M059J (cell line): ENCODE measurements at places on chromosomes 2 and 18. TPM values are rescaled to one million over a fixed set of nuclear protein-coding genes. Genes with fewer than 3 reads are reported as not detected.
A peak's percentile ranks its signal among the peaks of the same experiment; 100 is the strongest.

GRCh38 chr2:5562426-5562825, 129.8 kb upstream of the SOX11 start:
- DNase-seq = no peak

SCN1A gene
- not detected in 2 replicates for total RNA-seq

- peak; percentile 52 for DNase-seq
These were observed 37.0 kb upstream of the TMEM18 start for GRCh38 chr2:714005-714741.

DNA sequence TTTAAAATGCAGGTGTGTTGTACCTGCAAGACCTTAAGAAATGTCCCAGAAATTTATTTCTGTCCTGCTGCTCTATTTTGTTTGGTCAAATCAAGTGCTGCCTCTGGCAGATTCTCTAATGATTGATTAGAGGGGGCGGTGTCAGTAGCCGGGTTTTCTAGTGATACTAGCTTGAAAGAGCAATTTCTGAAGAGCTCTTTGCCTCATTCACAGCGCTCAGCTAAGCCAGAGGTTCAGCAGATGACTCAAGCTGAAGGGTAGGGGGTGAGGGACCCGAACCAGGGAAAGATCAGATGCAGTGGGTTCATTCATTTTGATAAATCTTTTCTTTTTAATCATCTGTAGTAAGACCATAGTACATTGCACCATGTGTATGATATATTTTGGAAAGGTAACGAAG, 15.0 kb downstream of the ZBTB7C start:
- DNase-seq = no peak

- peak; percentile 68 for DNase-seq
These were observed 183.3 kb upstream of the TRIB2 start for GRCh38 chr2:12533337-12534005.

- DNase-seq = no peak
These were observed 80.6 kb upstream of the VRK2 start for GRCh38 chr2:57965961-57966360.

GRCh38 chr2:113698892-113699447, 57.5 kb downstream of the SLC35F5 start:
- DNase-seq = no peak

GRCh38 chr2:27502142-27502541, 5.5 kb downstream of the GCKR start:
- no peak for DNase-seq

GRCh38 chr18:13433685-13434084, 215.1 kb downstream of the LDLRAD4 start:
- peak; percentile 61 for DNase-seq

- DNase-seq = no peak
These were observed 163.6 kb downstream of the EIPR1 start for GRCh38 chr2:3214065-3214464.

GPR75 gene
- total RNA-seq = 1.0 and 2.7 TPM in 2 replicates

SIX3 gene
- total RNA-seq = not detected in 2 replicates

ZCCHC2 gene
- total RNA-seq = 9.6 and 13.0 TPM in 2 replicates

DNA sequence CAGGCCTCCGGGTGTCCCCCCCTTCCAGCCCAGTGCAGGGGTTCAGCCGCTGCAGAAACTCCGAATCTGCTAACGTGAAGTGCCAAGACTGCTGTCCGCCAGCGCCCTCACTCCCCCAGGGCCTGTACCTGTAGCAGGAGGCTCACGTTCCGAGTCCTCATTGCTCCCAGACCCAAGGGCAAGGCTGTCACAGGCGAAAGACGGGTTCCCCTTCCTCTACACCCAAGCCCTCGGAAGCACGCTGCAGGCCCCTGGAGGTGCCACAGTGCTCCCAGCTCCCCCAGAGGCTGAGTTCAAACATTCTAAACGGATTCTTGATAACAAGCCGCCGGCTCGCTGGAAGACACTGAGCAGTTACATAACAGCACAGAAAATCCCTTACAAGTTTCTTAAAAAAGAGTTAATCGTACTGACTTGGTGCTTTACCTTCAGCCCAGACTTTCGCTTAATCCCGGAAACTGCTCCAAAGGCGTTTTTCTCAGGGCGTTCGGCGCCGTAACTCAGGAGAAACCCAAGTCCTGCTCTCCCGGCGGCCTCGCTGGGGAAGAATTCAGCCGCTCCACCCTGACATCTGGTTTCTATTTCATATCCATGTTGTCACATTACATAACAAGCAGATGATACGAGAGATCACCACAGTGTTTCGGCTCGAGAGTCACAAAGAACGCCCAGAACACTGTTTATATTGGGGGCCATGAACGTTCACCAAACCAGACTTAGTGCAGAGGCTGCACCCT, 92.0 kb downstream of the HDAC4 start:
- DNase-seq = no peak

- no peak for DNase-seq
These were observed 11.7 kb upstream of the NAPG start for GRCh38 chr18:10514082-10514481.

GRCh38 chr2:220276741-220277444, 649.5 kb downstream of the SLC4A3 start:
- peak; percentile 67 for DNase-seq

DNA sequence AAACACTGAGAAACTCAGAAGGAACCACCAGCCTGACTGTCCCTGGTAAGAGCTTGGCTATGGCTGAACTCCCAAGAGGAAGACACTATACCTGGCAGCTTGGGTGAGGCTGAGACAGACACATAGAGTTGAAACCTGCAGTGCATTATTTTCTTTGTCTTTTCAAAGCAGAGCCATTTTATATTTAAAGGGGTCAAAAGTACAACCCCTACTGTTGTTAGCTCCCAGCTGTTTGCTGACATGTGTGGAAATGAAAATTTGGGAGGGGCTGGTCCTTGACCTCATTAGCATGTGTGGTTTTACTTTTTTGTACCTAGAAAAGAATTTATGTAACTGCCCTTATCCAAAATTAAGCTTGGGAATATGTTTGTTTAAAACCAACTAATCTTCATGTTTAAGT, 309.0 kb downstream of the RPRM start:
- DNase-seq = no peak

SOX11 gene
- not detected in 2 replicates for total RNA-seq
